ENCODE measurements at places on chromosomes 7 and 10.

DNA sequence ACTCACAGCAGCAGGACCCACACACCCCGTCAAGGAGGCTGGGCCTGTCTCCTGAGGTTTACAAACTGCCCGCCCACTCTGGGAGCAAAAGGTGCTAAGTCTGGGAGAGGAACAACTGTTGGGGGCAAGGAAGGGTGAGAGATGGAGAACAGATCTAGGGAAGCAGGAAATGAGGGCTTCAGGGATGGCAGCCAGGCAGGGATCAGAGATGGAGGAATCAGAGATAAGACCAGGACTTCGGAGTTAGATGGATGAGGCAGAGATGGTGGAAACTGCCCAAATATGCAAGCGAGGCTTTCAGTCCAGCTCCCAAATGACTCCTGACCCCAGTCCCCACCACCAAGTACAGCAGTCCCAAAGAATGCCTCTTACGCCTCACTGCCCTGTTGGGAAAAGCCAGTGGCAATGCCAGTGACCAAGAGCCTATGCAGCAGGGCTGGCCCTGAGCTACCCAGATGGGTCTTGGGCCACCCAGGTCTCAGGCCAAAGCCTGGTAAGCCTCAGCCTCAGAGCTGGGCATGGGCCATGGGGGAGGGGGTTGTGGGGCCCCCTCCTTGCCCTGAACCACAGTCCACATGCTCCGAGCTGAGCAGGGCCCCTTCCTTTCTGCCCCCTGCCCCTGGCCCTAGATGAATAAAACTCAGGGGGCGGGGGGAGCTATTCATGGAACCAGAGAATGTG lies 39.5 kb upstream of the SLF2 start:
- DNase-seq, result no peak

DNA sequence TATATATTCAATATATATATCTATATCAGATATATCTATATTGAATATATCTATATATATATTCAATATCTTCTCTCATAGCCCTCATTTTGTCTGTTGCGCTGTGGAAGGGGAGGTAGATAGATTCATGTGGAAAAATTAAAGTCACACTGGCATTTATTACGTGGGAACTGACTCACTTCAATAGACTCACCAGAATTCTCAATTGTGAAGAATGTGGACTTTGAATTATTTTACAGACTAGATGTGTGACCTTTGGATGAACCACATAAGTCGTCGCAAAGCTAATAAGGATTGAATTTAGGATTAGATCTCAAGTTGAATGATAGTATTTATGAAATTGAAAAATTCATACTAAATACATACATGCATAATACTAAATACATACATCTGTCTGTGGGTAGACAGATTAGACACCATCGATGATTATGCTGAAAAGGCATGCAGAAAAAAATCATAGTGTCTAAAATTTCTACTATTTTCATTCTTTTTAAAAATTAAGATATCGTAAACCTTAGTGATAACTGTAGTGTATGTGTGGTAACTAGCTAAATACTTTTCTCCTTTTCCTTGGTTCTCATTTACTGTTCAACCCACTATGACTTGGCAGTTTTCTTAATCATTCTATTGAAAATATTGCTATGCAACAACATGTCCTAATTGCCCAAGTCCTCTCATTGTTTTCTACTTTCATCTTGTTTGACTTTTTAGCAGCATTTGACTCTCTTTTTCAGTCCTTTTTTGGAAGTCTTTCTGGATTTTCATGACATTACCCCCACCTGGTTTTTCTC lies 61.8 kb upstream of the A1CF start:
- DNase-seq, result no peak

DNA sequence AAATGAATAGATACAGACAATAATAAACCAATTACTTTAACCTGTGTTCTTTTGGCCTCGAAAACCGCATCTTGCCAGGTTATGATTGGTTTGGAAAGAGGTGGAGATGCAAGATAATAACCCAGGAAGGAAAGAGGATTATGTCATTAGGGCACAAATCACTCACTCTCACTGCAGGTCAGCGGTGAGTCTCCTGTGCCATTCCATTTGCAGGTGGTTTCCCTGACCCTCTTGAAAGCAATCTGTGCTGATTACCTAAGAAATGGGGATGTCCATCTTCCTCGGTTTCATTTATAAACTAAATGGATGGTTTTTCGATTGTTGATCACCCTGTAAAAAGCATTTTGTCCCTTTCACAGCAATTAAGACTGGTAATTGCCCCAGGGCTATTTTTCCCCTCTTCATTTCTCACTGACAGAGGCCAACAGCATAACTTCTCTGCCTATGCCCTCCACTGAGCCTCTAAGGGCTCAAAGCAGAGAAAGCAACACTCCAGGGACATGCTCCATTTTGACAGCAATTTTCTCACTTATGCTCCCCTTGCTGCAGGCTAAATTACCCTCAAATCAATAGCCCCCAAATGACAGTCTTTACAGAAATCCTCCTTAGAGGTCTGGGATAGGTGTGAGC lies 257.5 kb downstream of the IPMK start:
- no peak for DNase-seq

GRCh38 chr7:47376991-47377616 lies 204.8 kb downstream of the TNS3 start:
- no peak for DNase-seq

DNA sequence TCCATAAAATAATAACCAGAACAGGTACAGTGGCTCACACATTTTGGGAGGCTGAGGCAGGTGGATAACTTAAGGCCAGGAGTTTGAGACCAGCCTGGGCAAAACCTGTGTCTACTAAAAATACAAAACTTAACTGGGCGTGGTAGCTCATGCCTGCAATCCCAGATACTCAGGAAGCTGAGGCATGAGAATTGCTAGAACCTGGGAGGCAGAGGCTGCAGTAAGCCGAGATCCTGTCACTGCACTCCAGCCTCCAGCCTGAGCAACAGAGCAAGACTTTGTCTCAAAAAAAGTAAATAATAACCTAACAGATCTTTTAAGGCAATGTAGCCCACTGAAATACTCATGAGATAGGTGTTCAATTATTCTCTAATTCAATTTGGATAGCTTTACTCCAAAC lies 107.1 kb upstream of the ASAH2 start:
- no peak for DNase-seq

GRCh38 chr10:34313353-34313752 lies 501.7 kb downstream of the PARD3 start:
- DNase-seq, result no peak

DNA sequence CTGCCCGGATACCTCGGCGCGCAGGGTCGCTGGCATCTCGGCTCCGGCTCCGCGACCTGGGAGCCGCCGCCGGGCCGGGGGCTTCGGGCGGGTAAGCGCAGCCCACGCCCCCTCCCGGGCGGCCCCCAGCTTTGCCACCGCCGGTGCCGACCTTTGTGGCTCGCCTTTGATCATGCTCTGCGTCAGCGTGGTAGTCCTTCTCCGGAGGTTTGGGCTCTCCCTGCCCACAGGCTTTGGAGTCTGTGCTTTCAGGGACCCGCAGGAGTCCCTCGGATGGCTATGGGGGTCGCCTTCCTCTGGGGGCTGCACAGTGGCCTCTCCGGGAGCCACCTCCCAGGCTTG lies 7.3 kb downstream of the ATP6V1F start:
- no peak for DNase-seq

GRCh38 chr7:10343108-10343507 lies 630.6 kb upstream of the PHF14 start:
- DNase-seq, result no peak

DNA sequence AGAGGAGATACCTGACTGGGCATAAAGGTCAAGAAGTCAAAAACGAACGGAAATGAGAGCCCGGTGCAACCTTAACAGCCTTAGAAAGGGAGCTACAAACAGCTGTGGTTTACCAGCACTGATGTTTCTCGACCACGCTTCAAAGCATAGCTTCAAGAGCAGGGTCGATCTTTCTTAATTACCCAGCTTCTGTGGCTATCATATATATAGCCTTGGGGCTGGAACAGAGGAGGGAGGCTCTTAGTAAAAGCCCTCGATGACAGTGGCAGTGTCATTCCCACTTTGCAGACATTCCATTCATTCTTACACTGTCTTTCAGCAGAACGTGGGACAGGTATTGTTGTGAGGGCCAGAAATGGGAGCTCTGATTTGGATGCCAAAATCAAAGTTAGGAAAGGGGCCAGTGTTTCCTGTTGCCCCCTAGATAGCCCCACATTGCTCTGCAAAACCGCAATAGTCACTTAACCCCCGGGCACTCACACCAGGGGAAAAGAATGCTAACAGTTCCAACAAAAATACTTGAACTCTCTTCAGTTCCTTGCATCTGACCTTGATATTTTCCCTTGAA lies 141.5 kb downstream of the MTPAP start:
- no peak for DNase-seq

DNA sequence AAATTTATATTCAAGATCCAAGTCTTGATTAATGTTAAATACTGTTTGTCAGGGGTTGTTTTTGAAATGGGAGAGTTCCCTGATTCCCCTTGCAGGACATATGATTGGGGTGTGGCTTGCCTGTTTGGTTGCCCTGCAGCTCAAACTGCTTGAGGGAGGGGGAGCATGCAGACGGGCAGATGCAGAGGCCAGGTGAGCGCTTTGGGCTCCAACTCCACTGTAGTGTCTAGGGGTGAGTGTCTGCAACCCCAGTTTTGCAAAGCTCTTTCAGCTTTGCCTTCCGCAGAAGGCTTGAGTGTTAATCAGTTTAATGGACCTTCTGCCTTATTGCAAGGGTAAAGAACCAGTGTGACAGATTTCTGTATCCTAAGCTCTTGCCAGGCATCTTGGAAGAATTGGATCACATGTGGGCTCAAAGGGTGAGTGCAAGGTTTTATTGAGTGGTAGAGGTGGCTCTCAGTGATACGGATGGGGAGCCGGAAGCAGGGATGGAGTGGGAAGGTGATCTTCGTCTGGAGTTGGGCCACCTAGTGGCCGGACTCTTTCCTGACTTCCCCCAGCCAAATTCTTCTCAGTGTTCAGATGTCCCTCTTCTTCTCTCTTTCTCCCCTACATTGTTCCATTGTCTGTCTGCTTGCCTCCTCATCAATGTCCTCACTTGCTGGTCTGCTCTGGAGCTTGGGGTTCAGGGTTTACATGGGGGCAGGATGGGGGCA lies 479.7 kb downstream of the ATRNL1 start:
- no peak for DNase-seq

GRCh38 chr10:33193701-33194521 lies 140.6 kb downstream of the NRP1 start:
- DNase-seq, result no peak

- DNase-seq, result no peak
Observed at GRCh38 chr10:92110039-92110794, 180.7 kb downstream of the CPEB3 start.

- DNase-seq, result no peak
Observed at GRCh38 chr7:155267436-155267835, 30.2 kb upstream of the INSIG1 start.

- DNase-seq, result no peak
Observed at GRCh38 chr7:4895766-4896165, 12.2 kb upstream of the RADIL start.

GRCh38 chr10:114711176-114711868 lies 53.2 kb upstream of the ABLIM1 start:
- DNase-seq, result no peak

DNA sequence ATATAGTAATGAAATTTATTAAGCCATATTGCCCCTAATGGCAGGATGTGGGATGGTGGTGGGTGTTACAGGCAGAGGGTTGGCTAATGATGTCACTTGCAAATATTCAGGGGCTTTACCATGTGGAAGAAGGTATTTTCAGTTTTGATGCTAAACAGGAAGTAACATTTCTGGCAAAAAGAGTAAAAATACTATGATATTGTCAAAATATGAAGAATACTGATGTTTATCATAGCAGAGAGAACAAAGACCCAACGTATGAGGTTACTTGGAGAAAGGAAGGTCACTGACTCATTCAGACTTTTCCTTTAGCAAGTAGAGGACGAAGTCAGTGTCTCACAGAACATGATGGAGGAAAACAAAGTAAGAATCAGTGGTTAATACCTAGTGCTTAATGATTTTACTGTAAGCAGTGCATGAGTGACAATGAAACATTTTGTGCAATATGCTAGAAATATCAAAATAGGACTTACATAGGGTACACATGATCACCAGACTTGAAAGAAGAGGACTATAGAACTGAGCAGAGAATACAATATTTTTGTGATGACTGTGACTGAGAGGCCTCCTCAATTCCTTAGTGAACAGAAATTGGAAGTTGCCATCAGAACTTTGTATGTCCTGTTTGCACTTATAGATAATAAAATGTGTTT lies 89.7 kb upstream of the STEAP4 start:
- DNase-seq, result no peak

DNA sequence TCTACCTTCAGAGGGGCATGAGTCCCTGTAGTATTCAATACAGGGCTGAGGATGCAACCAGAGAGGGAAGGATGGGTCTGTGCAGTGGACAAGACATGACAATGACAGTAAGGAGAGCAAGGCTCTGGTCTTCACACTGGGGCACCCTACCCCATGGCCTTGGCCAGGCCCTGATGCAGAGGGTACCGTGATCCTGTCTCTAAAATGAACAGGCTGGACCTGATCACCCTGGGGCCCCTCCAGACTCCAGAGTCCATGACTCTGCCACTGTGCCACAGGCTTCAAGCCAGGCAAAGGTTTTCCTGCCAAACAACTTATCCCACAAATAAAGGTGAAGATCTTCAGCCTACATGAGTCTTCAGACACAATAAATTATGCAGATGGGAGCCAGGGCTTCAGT lies 4.9 kb downstream of the MAT1A start:
- no peak for DNase-seq

GRCh38 chr7:149703044-149703650 lies 70.2 kb downstream of the ZNF467 start:
- no peak for DNase-seq

GRCh38 chr10:114174695-114175188 lies 739 bp upstream of the CCDC186 start:
- DNase-seq, result no peak

DNA sequence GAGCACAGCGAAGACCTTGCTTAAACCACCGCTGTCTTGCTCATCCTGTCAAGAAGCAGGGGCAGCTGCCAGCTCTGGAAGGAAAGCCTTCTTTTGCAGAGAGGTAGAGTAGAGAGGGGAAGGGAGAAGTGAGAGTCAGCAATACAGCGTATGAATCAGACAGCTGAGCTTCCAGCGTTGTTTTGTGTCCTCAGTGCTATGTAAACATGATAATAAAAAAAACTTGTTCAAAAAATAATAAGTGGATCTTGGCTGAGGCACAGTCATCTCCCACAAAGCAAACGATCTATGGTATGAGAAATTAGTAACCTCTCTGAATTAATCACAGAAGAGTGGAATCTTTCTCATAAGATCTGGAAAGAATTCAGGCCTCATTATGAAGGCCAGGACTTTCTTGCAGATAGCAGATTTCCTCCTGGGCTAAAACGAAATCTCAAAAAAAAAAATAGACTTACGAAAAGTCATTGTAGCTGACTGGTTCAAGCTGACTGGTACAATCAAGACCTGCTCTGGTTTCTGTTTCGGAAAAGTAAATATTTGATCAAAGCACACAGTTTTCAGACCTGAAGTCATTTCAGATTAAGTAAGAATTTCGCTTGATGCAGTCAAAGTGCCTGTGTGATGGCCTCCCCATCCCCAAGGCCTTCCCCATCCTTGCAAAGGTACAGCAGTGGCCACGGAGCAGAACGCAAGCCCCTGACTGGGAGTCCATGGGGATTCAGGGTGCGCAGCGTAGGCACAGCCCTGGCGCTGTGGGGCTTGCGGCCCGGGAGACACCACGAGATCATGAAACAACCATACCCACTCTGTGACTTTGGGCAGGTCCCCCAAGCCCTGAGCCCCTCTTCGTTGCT lies 29.4 kb downstream of the CHST15 start:
- DNase-seq, result no peak

Data from stimulated activated CD4-positive, alpha-beta T cell treated with anti-CD3 and anti-CD28 coated beads, TNF-alpha, amount 100 ng/mL, for 4 hours (primary cell).